H9 (cell line): ENCODE measurements at places on chromosomes 3 and 15.
A peak's percentile ranks its signal among the peaks of the same experiment; 100 is the strongest.

- no peak for DNase-seq
Observed at GRCh38 chr3:186624598-186624997, 11.7 kb downstream of the AHSG start.

DNA sequence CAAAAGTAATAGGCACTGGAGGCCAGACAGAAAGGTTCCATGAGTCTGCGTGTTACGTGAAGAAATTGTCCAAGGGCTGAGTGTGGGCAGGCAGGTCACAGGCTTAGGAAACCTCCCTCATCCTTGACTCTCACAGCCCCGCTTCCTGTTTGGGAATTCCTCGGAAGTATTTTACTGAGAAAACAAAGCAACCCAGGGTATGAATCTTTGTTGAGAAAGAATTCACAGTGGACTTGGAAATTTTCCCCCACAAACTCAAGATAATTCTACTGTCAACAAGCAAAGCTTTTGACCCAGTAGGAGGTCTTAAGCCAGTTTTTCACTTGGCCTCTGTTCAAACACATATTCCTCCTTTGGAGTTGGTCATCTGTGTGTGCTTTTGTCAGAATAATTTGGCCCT is 377.1 kb upstream of the TPM1 start:
- no peak for DNase-seq

GRCh38 chr3:118110211-118110610 is 924.4 kb downstream of the IGSF11 start:
- no peak for DNase-seq

- DNase-seq: no peak
Observed at GRCh38 chr3:89227634-89228033, 120.2 kb downstream of the EPHA3 start.

DNA sequence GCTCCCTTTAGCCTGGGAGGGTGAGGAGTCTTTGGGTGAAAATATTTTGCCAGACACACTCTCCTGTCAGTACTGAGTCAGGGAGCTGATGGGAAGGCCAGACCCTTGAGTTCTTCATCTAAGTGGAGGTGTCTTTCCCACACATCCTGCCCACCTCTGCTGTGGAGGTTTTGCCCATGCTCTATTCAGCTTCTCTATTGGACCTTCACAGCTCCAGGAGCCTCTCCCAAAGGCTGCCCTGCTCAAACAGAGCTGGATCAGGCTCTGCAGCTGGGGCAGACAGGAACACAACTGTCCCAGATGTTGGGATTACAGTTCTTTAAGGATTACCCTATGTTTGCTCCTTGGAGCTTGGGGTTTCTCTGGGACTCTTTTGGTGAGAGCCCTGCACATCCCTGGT is 77.9 kb downstream of the SPSB4 start:
- no peak for DNase-seq

DNA sequence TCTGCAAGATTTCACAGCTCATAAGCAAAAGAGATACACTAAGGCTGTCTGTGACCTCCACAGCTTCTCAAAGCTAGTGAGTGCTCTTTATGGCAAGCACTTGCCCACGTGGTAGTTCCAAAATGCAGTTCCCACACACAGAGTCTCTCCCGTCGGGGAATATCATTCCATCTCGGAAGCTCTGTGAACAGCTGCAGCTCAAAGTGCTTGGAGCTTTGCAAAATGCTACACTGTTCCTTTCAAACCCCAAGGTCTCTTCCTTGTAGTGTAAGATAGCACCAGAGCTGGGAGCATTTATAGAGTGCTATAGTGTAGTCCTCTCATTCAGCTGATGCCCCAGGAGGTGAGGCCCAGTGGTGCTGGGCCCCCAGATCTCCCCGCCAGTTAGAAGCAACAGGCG is 36.1 kb downstream of the ST6GAL1 start:
- no peak for DNase-seq

DNA sequence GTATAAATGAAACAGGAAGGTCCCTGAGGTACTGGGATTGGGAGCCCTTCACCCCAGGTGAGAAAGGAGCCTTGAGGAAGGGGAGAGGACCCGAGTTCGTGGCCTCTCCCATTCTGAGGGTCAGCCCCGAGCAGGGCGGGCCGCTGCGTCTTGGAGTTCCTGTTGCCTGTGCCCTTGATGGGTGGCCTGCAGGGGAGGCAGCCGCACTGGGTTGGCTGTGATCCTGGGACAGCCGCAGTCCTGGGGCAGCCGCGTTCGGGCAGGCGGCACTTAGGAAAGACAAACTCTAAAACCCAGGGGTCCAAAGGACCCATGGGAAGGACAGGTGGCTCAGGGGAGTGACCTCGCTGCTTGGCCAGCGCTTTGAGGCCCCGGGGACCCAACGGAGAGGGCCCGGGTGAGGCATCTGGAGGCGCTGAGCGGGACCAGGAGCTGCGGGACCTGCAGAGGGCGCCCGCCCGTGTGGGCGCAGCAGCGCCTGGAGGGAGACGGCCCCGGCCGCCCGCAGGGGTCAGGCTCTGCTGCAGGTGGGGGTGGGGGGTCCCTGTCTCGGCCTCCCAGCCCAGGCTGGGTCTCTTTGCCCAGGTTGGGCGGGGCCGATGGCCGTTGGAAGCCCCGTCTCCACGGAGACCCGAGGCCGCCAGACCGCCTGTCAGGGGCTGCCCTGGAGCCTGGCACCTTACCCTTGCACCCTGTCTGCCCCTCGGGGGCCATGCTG is 65.1 kb downstream of the HMCES start:
- DNase-seq: peak; percentile 77

GRCh38 chr15:39058351-39059131 is 493.9 kb upstream of the RASGRP1 start:
- DNase-seq: no peak

GRCh38 chr15:80578206-80578595 is 116.9 kb upstream of the ABHD17C start:
- DNase-seq: peak; percentile 15

DNA sequence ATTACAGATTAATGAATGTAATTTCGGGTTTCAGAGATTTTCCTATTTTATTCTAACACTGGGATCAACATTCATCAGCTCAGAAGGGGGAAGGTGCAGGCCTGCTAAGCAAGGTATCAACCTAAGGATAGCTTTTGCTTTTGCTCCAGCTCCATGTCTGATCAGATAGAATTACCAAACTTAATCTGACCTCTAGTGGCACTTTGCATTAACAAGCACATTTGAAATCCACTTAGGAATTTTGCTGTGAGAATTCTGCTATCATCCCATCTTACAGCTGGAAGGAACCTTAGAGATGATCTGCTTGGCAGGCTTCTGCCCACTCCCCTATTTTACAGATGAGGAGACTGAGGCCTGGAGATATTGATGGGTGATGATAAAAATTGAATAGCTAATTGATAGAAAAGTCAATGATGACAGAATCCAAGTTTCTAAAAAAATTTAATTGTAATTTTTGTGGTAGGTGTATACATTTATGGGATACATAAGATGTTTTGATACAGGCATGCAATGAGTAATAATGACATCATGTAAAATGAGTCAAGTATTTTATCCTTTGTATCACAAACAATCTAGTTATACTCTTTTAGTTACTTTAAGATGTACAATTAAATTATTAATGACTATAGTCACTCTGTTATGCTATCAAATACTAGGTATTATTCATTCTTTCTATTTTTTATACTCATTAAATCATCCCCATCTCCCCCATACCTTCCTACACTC is 209.2 kb upstream of the ZPLD1 start:
- no peak for DNase-seq

DNA sequence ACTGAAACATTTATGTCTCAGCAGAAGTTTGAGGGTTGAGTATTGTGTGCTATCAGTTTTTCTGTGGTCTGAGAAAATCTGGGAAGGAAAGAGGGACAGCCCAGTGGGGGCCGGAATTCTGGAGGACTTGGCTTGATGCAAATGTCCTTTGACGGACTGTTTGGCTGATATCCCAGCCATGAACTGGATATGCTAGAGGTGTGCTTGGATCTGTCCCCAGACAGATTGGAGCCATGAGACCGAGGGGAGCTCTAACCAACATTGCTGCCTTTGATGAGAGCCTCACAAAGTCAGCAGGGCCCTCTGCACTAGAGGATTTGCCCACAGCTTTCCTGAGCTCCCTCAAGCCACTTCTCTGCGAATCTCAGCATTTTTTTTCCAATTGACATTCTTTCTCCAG is 405.6 kb downstream of the NTRK3 start:
- no peak for DNase-seq

GRCh38 chr3:125608419-125608818 is 13.1 kb upstream of the OSBPL11 start:
- no peak for DNase-seq
